ENCODE measurements at places on chromosomes 3 and 15.

- DNase-seq: no peak
These were observed 113.5 kb upstream of the TOPAZ1 start for GRCh38 chr3:44128057-44128775.

DNA sequence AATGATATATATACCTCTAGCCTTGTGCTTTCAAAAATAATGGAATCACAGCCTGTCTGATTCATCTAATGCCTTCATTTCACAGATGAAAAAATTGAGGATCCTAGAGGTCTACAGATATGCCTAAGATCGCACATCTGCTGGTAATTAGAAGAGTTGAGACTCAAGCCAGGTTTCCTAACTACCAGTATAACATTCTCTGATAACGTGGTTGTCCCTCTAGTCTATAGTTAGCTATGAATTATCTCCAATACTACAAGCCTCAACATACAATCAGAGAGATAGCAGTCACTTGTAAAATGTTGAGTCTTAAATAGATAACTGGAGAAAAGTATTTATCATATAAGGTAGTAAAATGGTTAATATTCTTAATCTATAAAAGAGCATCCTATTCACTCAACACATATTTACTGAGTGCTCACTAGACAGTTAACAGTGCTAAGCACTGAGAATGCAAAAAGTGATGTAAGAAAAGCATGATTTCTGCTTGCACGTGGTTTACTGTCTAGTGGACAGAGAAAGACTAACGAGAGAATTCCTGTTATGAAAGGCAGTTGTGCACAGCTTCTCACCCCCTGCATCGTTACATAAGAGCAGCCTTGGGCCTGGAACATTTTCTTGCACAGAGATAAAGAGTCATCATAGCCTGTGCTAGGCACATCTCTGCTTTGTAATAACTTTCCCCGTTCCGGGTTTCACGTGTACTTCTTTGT lies 4.9 kb upstream of the ENTPD3 start:
- DNase-seq: no peak

DNA sequence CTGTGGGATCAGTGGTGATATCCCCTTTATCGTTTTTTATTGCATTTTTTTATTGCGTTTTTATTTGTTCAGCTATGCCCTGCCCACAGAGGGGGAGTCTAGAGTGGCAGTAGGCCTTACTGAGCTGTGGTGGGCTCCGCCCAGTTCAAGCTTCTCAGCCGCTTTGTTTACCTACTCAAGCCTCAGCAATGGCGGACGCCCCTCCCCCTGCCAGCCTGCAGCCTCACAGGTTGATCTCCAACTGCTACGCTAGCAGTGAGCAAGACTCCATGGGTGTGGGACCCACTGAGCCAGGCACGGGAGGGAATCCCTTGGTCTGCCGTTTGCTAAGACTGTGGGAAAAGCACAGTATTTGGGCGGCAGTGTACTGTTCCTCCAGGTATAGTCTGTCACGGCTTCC lies 500.6 kb upstream of the MCTP2 start:
- no peak for DNase-seq

DNA sequence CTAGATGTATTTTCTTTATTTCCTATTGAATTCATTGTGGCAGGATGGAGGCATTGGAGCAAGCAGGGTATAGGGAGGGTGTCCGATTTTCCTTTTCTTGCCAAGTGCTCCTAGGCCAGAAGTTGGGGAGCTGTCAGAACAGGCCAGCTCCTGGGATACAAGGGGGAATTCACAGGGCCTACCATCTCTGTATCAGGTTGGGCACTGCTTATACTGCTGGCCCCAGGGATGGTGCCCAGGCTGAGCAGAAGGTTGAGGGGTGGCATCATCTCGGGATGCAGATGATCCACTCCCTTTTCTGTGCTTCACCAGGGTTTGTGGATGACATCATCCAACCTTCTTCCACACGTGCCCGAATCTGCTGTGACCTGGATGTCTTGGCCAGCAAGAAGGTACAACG lies 79.5 kb downstream of the PCCB start:
- no peak for DNase-seq

DNA sequence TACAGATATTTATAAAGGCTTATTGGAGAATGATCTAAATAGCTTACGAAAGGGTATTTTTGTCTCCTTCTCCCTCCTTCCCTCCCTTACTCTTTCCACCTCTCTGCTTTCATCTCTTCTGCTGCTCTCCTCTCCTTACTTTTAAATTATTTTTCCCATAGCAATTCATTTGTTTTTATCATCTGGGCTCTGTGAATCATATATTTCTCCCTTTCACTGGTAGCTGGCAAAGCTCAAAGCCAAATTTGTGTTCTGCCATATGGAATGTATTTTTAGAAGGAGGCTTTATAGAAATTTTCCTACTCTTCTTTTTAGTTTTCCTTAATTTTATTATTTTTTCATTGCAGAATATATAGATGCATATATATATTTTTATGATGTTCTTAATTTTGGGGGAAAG lies 385.8 kb downstream of the C3orf38 start:
- DNase-seq: no peak

DNA sequence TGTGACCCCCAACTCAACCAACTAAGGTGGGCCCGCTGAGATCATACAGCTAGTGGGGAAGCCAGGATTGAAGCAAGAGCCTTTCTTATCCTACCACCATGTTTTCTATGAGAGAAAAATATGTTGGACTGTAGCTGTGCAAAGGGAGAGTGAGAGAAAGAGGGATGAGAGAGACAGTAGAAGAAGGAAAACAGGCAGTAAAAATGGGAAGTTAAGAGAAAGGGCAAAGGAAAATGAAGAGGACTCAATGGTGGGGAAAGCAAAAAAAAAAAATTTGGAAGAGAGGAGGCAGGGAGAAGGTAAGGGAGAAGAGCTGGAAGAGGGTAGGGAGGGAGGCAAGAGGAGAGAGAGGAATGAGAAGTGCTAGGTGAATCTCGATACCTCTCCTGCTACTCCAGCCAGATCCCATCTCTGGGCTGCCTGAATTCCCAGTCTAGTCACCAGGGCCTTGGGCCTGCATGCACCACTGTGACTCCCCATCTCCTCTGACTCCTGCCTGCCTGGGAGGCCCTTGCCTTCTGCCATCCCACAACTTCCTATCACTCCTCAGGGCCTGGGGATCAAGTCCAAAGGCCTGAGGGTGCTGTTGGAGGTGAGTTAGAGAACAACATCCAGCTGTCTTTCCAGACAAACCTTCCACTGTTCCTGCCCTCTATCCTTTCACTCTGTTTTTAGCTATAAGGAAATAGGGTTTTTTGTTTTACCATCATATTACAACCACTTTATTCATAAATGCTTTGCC lies 15.7 kb downstream of the FAM81A start:
- DNase-seq: no peak

DNA sequence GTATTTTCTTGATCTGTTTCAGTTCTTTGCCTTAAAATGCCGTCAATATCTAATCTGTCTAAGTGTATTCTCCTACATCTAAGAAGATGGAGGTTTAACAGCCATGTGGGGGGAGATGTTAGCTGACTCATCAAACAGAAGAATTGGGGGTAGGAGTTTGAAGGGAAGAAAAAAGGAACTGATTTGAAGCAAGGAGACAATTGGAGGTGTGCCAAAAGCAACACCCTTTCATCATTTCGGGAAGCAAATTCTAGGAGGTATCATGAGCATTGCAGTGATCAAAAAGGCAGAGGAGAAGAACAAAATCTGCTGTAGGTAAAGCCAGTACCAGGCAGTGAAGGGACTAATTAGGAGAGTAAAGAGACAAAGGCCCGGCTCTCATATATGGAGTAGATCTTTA lies 337.3 kb upstream of the TBC1D5 start:
- no peak for DNase-seq

DNA sequence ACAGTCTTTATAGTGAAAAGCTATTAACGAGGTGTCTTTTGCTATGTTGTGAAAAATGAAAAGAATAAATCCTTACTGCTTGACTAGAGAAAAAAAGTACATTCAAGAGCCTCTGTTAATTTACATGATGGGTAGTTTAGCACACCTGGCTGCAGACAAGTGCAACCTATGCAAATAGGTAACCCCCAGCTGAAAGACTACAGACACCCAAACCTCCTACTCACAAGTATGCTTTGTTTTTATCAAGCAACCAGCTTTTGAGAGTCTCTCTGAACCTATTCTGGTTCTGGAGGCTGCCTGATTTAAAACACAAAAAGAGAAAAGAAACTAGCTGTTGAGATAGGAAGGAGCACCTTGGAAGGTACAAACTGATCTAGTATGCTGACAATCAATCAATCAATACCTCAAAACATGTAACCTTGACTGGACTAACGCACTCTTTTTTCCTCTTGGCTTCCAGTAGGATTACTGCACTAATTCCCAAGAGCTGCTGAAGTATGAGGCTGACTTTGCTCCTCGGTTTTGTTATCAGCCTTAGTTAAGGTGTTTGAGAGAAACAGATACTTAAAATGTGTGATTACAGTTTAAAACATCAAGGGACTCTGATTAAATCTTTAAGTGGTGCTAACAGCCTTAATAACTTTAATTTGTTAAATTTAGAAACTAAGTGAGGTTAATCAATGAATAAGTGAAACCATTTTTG lies 63.6 kb downstream of the OSBPL10 start:
- no peak for DNase-seq
